ENCODE measurements at places on chromosomes 12 and 14.
A peak's percentile ranks its signal among the peaks of the same experiment; 100 is the strongest.

DNA sequence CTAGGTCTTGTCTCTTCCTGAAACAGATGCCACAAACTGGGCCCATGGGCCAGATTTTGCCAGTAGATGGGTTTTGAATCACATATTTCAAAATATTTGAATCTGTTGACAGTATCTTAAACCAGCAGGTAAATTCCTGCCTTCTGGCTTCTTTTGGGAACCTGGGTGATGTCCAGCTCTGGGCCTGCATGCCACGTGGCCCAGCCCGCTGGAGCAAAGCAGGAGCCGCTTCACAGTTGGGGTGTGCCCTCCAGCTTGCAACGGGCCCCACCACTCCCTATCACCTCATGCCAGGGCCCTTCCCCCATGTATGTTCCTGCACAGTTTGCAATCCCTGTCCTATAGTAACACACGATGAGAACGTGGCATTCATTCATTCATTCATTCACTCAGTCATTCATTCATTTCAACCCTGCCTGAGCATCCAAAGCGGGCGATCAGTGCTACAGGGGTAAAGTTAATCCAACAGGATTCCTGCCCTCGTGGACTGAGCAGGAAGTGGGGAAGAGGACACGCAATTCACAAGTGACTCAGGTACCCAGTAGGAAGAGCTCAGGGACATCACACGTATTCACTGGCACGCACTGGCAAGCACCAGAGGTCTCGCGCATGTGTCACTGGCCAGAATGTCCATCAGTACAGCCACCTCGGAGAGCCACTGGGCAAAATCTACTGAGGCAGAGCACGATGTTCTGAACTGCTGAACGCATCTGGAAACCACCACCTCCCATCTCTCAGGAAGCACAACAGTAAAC, 27.8 kb downstream of the SCARB1 start:
- DNase-seq, result no peak

GRCh38 chr12:34394211-34395055, 372.1 kb downstream of the ALG10 start:
- DNase-seq, result no peak

GRCh38 chr14:97318380-97318779, 521.2 kb downstream of the VRK1 start:
- no peak for DNase-seq

GRCh38 chr12:103494051-103494733, 1.6 kb downstream of the C12orf42 start:
- no peak for DNase-seq

- DNase-seq, result no peak
Observed at GRCh38 chr12:21608196-21608595, 3.5 kb upstream of the GYS2 start.

- DNase-seq, result no peak
Observed at GRCh38 chr12:74227846-74228545, 309.6 kb upstream of the ATXN7L3B start.

GRCh38 chr12:107029081-107029480, 42.1 kb upstream of the MTERF2 start:
- DNase-seq, result no peak

DNA sequence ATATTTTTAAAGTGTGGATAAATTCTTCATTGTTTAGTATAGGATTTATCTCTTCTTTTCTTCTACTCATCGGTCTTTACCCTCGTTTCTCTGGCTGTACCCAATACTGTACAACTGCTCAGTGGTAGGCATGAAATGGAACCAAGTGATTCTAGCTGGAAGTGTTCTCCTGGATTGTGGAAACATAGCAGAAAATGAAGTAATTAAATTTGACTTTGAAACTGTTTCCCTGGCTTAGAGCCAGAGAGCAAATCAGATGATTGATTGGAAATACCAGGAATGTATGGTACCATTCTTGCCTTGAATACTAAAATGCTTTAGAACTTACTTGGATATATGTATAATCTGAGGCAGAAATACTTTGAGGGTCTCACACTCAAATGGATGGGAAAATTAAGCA, 292.3 kb downstream of the ERC1 start:
- no peak for DNase-seq

GRCh38 chr12:94640134-94640928, 10.0 kb downstream of the TMCC3 start:
- DNase-seq, result no peak

DNA sequence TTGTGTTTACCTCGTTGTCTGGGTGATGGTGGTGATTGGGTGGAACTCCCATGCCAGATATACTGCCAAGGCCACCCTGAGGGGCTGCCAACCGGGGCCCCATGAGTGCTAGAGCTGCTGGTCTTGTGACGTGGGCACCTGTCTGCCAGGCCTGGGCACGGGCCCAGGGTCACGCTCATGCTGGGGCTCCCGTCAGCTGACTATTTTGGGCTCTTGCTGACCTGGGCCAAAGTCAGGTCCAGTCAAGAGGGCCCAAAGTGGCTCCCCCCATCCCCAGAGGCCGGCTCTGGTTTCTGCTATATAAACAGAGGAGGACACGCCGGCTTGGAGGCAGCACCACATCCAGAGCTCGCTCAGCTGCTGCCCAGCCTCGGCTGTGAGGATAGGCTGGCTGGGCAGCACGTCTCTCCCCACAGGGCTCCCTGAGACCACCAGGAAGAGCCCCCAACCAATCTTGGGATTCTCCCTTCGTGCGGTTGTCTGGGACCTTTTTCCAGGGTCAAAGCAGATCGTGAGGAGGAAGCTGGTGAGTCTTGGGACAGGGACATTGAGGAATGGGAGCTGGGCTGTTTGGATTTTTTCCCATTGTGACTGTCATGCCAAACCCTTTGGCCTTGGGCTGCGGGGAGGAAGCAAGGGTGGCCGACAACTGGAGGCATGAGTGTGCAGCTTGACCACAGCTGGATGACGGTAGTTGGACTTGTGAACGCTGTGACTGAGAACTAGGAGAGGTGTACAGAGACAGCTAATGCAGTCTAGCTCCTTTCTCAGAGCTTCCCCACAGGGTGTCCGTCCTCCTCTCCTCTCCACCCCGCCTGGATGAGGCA, 7.6 kb upstream of the NR4A1 start:
- no peak for DNase-seq

- no peak for DNase-seq
Observed at GRCh38 chr12:103729499-103729898, 111.5 kb downstream of the NT5DC3 start.

DNA sequence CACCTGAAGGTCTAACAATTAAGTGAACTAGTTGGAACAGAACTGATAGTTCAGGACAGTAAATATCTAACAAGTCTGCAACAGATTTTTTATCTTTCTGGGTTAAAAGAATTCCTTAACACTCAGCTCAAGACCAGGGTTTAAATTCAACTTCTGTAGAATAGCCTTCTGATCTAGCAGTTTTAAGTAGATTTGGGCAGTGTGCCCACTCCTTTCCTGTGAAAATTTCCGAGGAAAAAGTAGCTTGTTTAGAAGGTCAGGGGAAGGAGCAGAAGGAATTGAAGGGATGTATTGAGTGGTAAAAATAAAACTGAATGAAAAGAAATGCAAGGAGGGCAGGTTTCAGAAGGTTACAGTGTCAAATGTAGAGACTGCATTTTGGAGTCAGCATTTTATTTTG, 45.8 kb downstream of the ATL1 start:
- DNase-seq, result no peak

DNA sequence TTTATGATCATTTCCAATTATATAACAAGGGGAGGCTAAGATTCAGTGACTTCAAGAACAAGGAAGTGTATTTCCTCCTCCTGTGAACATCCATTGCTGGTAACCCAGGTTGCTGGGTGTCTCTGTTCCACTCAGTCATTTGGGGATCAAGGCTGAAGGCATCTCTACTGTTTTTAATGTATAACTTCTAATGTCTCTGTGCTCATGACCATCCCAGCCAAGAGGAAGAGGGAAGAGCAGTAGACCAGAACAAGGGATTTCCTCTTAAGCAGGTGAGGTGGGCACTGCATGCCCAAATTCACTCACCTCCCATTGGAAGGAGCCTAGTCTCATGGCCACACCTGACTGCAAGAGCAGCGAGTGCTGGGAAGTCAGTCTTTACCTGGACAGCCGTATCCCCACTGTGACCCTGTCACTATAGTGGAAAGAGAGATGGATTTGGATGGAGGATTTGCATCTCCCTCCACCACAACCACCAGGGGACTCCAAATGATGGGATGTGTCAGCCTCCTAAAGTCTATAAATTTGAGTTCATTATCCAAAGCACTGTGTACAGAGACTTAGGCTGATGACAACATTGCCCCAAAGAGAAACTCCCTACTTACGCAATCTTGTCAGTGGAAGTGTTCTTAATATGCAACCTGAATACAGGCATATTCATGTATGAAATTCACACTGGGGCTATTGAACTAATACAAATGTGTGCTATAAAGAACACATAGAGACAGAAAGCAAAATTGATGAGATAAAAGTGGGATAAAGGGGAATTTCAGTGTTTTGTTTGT, 368.7 kb downstream of the TMEM132D start:
- no peak for DNase-seq

- DNase-seq, result no peak
Observed at GRCh38 chr14:68550338-68550715, 242.5 kb downstream of the ZFP36L1 start.

- DNase-seq, result peak; percentile 32
Observed at GRCh38 chr12:56158926-56159461, 835 bp downstream of the MYL6 start.

- no peak for DNase-seq
Observed at GRCh38 chr14:39266525-39266870, 32.8 kb downstream of the MIA2 start.
